ENCODE measurements at places on chromosomes 5 and 9.

DNA sequence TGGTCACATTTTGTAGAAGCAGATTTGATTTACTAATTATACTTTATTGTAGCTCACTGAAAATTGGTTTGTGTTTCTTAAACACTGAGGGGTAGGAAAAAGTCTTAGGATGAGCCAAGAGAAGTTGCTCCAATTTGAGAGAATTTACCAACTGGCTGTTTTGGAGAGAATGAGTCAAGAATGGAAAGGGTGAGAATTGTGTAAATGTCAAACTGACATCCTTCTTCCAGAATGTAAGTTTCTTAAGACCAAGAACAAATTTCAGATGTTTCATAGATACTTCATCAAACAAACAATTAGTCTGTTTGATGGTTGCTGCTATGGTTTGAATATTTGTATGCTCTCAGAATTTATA lies 106.2 kb upstream of the TXNDC8 start:
- DNase-seq, result no peak
- H3K36me3 ChIP-seq, result no peaks in the 10 kb centered on the region
- H3K4me3 ChIP-seq, result no peak overlapping the region
- H3K27me3 ChIP-seq, result no peaks in the 10 kb centered on the region

DNA sequence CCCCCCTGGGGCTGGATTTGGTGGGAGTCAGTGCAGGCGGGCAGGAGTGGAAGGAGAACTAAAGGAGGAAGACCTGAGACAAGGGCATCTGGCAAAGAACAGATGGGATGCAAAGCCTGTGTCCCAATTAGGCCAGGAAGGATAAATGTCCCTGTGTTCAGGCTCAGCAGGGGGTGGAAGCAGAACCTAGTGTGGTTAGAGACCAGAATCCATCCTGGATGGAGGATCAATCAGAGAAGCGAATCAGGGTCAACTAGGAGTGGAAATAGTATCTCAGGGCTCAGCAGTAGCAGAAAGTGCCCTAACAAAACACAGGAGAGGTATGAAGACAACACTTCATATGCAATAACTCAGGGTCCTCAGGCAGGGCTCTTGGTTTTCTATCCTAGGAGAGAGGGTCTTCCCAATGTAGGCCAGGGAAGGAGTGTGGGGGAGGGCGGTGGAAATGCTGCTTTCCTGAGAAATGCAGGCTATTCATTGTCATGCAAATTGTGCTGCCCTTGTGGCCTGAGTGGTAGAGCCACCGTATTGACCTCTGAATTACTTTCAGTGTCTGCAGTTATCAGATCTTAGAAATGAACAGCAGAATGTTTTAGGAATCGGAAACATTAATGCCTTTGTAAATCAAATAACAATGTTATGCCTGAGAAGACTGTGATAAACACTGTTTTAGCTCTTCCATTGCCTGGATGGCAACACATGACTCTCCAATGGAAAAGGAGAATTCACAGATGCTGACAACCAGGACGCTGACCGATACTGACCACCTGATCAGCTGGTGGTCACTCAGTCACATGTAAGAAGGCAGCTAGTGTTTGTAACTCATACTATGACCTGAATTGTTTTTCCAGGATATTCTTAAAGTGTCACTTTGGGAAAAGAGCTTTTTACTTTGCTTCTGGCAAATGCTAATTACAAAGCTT lies 323.6 kb downstream of the SEMA5A start:
- H3K4me1 ChIP-seq, result no peaks in the 10 kb centered on the region
- no peak overlapping the region for H3K4me3 ChIP-seq
- no peak for DNase-seq
- no peak overlapping the region for H3K27ac ChIP-seq
- no peaks in the 10 kb centered on the region for H3K36me3 ChIP-seq

GRCh38 chr9:112531666-112532282 lies 45.1 kb downstream of the KIAA1958 start:
- H3K4me3 ChIP-seq, result no peak overlapping the region
- no peak for DNase-seq
- H3K27me3 ChIP-seq, result no peaks in the 10 kb centered on the region
- H3K27ac ChIP-seq, result no peak overlapping the region
- H3K4me1 ChIP-seq, result no peaks in the 10 kb centered on the region
- no peaks in the 10 kb centered on the region for H3K36me3 ChIP-seq

DNA sequence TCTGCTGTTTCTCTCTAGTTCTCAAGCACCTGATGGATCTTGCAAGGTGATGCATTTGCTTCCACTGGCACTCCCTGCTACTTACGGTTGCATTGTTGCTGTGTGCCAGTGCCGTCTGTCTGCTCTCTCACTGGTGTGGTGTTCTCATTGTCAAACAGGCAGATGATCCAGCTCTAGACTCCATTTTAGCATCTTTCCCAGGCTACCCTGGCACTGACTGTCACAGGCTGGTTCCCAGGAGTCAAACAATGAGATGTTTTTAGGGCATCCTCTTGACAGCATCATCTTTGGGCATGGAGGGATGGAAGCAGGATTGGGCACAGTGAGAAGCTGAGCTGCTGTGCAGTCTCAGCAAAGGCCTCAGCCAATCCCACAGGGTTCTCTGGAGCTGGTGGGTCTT lies 12.9 kb downstream of the MTRR start:
- H3K27me3 ChIP-seq, result no peaks in the 10 kb centered on the region
- DNase-seq, result no peak
- H3K4me3 ChIP-seq, result no peak overlapping the region
- no peak overlapping the region for H3K27ac ChIP-seq

DNA sequence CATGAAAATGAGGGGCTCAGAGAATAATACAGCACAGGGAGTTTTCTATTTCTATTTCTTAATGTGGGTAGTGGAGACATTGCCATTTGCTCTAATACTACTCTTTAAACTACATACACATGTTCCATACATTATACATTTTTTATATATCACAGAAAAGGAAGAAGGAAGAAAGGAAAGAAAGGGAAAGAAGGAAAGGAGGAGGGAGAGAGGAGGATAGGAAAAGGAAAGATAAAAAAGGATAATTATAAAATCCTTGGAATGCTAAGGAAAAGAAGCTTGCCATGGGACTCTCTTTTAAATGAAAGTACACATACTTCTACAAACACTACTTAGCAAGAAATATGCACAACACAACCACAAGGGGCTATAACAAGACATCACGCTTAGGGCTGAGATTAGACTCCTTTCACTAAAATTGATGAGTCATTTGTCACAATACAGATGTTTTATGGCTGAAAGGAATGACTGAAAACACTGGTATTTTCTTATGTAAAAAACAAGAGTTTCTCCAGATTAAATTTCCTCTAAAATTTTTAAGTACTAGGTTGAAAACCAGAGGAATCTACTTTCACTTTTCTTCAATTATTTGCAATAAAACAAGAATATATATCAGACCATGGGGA lies 219.8 kb downstream of the ARL15 start:
- no peaks in the 10 kb centered on the region for H3K36me3 ChIP-seq
- no peak for DNase-seq
- no peaks in the 10 kb centered on the region for H3K27me3 ChIP-seq
- no peak overlapping the region for H3K27ac ChIP-seq
- H3K4me3 ChIP-seq, result no peak overlapping the region

- peak overlapping the region; percentile 48 for H3K27ac ChIP-seq
- peaks cover 12% of the 10 kb centered on the region for H3K36me3 ChIP-seq
- DNase-seq, result no peak
- no peak overlapping the region for H3K4me3 ChIP-seq
- no peaks in the 10 kb centered on the region for H3K27me3 ChIP-seq
Observed at GRCh38 chr5:138351517-138351916, 968 bp upstream of the KDM3B start.

DNA sequence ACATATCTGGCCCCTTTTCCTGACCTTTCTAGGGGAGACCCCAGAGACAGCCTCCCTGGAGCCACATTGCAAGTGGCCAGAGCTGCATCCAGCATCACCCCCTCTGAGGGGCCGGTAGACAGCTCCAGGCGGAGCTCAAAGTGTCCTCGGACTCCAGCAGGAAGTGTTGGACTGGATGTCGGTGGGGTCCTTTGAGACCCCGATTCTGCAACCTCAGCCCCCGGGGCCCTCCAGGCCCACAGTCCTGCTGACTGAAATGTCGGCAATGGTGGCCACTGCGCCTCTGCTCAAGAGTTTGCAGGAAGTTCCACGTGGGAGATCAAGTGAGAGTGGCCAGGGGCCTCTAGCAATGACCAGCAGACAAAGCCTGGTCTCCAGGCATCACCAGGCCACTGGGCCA lies 115.9 kb upstream of the FOXD4L5 start:
- H3K36me3 ChIP-seq, result no peaks in the 10 kb centered on the region
- no peaks in the 10 kb centered on the region for H3K27me3 ChIP-seq
- H3K4me3 ChIP-seq, result no peak overlapping the region

DNA sequence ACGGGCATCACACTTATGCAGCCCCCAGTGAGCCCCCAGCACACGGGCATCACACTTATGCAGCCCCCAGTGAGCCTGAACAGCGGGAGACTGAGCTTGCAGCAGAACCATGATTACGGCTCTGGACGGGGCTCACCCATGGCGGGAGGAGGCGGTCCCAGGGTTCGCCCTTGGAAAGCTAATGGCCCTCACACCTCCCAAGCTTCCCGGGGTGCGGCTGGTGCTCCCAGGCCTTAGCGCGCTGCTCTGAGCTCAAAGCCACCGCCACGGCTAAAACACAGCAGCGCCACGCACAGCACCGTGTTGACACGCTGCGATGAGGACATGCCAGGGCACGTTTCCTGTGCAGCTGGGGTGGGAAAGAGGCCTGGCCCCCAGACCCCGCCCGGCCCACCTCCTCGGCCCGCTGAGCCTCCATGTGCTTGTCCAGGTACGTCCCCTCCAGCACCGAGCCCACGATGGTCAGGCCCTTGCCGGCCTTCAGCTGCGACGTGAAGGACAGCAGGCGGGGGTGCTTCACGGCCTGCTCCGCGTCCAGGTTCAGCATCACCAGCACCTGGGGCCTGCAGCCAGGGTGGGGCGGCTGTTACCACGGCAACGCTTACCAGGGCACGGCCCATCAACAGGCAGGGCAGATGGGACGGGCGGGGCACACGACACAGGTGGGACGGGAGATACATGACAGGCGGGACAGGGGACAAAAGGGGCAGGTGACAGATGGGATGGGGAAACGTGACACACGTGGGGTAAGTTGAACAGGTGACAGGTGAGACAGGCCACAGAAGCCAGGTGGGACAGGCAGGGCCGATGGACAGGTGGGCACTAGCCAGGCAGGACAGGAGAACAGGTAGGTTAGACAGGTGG lies 38.4 kb downstream of the SLC12A7 start:
- no peak for DNase-seq
- peaks cover 18% of the 10 kb centered on the region for H3K36me3 ChIP-seq

- no peak overlapping the region for H3K4me3 ChIP-seq
- no peaks in the 10 kb centered on the region for H3K4me1 ChIP-seq
- no peaks in the 10 kb centered on the region for H3K36me3 ChIP-seq
- no peak overlapping the region for H3K27ac ChIP-seq
- no peaks in the 10 kb centered on the region for H3K27me3 ChIP-seq
Observed at GRCh38 chr9:83440641-83441040, 97.6 kb downstream of the FRMD3 start.

DNA sequence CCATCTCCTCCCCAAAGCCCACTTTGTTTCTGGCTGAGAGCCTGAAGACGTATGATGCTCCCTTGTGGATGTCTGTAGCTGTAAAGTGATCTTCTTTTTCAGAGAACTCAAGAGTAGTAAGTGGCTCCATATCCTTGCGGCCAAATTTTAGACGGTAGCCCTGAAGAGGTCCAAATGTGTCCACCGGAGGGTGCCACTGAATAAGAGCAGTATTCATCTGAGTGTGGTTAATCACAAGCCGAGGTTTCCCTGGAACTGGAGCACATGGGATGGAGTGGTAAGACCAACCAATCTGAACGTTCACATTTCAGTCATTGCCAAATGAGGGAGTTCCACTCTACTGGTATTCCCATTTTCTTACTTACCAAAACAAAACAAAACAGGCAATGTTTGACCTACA lies 686.5 kb upstream of the DMAC1 start:
- no peak overlapping the region for H3K27ac ChIP-seq
- no peaks in the 10 kb centered on the region for H3K27me3 ChIP-seq
- H3K4me3 ChIP-seq, result no peak overlapping the region
- H3K36me3 ChIP-seq, result no peaks in the 10 kb centered on the region
- DNase-seq, result no peak

- DNase-seq, result no peak
- H3K27me3 ChIP-seq, result peaks cover 1% of the 10 kb centered on the region
- no peak overlapping the region for H3K4me3 ChIP-seq
- H3K4me1 ChIP-seq, result peaks cover 12% of the 10 kb centered on the region
Observed at GRCh38 chr5:32708949-32709348, 2.2 kb upstream of the NPR3 start.
